ENCODE measurements at places on chromosomes 6 and 20.

GRCh38 chr6:138498629-138499302 lies 528 bp downstream of the NHSL1 start:
- DNase-seq, result peak; percentile 21

DNA sequence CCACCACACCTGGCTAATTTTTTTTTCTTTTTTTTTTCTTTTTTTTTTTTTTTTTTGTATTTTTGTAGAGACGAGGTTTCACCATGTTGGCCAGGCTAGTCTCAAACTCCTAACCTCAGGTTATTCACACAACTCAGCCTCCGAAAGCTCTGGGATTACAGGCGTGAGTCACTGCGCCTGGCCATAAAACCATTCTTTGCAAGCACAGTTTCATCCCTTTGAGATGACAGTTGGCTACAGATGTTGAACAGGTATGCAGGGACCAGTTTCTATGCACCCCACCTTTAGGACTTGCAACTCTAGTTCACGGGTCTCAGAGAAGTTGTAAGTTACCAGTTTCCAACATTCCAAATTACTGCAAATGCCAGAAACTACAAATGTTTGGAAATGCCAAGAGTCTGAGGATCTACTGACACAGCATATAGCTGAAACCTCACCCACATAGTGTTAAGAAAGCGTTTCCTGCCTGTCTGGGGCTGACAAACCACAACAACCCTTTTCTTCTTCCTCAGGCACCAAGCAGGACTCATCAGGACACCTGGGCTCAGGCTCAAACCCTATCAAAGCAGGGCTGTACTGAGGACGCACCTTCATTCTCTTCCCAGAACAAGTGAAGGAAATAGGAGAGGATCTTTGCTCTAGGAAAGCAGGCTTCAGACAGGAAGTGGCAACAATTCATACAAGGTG lies 22.9 kb downstream of the ARHGAP18 start:
- DNase-seq, result peak; percentile 36

GRCh38 chr6:17577059-17577458 lies 23.0 kb upstream of the FAM8A1 start:
- DNase-seq, result no peak

GRCh38 chr6:45504947-45505346 lies 127.2 kb upstream of the SUPT3H start:
- peak; percentile 76 for DNase-seq

- DNase-seq, result no peak
These were observed 122.7 kb upstream of the RNF24 start for GRCh38 chr20:4138056-4138455.

DNA sequence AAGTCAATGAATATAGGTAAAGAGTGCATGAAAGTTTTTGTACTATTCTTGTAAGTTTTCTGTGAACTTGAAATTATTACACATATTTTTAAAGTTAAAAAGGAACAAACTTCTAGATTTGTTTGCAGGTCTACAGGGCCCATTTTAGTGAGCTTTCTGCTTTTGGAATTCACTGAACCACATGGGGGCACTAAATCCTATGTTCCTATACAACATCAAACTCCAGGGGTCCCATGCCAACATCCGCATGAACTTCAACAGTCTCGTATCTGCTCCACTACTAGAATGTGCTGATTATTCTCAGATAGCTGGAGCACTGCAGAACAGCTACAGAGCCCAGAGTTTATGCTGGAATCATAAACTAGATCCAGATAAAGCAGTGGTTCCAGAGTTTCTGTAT lies 347.9 kb upstream of the SPTLC3 start:
- no peak for DNase-seq

DNA sequence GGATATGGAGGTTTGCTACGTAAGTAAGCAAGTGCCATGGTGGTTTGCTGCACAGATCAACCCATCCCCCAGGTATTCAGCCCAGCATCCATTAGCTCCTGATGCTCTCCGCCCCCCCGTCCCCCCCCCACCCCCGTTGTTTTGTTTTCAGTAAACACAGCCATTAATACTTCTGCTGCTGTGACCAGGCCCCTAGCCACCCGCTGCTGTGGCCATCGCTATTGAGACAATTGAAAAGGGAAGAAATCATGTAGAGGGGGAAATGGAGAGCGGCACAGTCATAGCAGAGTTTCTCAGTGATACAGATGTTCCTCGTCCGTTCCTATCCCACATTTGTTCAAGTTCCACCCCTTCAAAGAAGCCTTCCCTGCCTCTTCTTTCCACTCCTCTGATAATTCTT lies 24.9 kb downstream of the SLC35D3 start:
- DNase-seq, result no peak

DNA sequence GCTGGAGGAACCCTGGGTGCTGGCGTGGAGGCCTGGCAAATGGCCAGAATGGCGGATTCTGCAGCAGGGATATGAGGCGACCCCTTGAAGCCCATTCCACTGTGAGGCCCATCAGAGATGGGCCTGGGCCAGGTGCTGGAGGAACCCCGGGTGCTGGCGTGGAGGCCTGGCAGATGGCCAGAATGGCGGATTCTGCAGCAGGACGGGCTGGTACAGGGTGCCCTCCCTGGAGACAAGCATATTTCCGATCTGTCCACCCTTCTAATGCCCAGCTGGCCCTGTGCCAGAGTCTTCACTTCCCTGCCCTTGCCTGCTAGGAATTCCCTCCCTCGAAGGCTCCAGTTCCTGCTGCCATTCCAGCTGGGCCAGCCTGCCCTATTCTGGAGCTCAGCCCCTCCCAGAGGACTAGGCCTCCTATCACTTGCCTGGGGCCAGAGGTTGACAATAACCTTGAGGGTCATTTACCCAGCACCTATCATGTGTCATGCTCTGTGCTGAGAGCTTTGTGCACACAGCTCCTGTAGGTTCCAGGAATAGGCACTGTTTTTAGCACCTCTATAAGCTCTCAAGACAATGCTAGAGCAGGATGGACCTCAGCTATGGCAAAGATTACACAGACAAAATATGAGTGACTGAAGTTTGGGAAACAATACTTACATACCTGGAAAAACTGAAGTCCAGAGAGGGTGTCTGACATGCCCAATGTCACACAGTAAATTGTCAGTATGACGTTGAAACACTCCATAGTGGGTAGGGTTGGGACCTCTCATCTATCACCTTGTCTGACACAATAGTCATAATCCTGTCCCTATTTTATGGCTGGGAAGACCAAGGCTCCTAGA lies 21.4 kb downstream of the SUN5 start:
- no peak for DNase-seq
